ENCODE measurements at places on chromosomes 6 and 20. TPM values are rescaled to one million over a fixed set of nuclear protein-coding genes. Genes with fewer than 3 reads are reported as not detected.

The FOXQ1 gene
- total RNA-seq, result not detected

The SHLD1 gene
- total RNA-seq, result 1.9 TPM

The SERPINB1 gene
- 6.1 TPM for total RNA-seq

The FAM184A gene
- not detected for total RNA-seq

The PLA2G7 gene
- total RNA-seq, result not detected

The FAM83C gene
- total RNA-seq, result not detected

The DNAH8 gene
- under 0.01 TPM for total RNA-seq

The FAM83B gene
- under 0.01 TPM for total RNA-seq

The RNF39 gene
- total RNA-seq, result not detected

The POM121L2 gene
- not detected for total RNA-seq

The CDSN gene
- total RNA-seq, result not detected

DNA sequence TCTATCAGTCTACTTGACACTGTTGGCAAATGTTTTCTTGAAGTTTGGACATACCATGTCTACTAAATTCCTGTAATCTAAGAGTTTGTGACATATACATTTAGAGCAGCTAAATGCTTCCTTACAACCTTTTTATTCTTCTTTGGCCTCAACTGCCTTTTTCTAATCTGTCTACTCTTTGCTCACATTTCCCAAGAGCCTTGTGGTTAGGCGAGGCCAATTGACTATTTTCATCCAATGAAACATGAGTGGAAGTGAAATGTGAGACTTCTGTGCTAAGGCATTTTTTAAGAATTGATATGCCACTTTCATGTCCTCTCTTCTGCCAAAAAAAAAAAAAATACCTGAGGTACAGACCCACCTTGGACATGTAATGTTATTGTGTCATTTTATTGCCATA is 158.2 kb upstream of the MCHR2 start:
- DNase-seq, result no peak
- peaks cover 16% of the 10 kb centered on the region for H3K27me3 ChIP-seq
- no peaks in the 10 kb centered on the region for H3K4me1 ChIP-seq
- no peak overlapping the region for H3K4me3 ChIP-seq

- H3K27me3 ChIP-seq, result no peaks in the 10 kb centered on the region
- H3K27ac ChIP-seq, result no peak overlapping the region
- DNase-seq, result no peak
- H3K4me3 ChIP-seq, result no peak overlapping the region
- H3K36me3 ChIP-seq, result no peaks in the 10 kb centered on the region
Observed at GRCh38 chr6:27135087-27135657, 112.3 kb upstream of the PRSS16 start.

DNA sequence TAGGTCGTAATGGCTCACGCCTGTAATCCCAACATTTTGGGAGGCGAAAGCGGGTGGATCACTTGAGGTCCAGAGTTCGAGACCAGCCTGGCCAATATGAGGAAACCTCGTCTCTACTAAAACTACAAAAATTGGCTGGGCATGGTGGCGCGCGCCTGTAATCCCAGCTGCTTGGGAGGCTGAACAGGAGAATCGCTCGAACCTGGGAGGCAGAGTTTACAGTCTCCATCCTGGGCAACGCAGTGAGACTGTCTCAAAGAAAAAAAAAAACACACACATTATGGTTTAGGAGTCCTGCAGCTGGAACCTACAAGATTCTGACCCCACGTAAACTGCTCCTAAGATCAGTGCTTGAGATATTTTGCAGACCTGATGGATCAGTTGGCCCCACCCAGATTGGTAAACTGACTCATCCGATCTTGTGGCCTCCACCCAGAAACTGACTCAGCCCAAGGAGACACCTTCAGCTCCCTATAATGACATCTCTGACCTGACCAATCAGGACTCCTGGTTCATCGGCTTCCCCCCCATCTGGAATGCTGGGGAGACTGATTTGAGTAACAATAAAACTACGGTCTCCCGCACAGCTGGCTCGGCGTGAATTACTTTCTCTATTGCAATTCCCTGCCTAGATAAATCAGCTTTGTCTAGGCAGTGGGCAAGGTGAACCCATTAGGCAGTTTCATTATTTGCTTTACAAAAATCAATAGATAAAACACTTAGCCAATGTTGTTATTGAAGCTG is 96.2 kb upstream of the BTN3A2 start:
- H3K27ac ChIP-seq, result no peak overlapping the region
- no peak overlapping the region for H3K4me3 ChIP-seq
- no peaks in the 10 kb centered on the region for H3K27me3 ChIP-seq
- H3K4me1 ChIP-seq, result peaks cover 4% of the 10 kb centered on the region

DNA sequence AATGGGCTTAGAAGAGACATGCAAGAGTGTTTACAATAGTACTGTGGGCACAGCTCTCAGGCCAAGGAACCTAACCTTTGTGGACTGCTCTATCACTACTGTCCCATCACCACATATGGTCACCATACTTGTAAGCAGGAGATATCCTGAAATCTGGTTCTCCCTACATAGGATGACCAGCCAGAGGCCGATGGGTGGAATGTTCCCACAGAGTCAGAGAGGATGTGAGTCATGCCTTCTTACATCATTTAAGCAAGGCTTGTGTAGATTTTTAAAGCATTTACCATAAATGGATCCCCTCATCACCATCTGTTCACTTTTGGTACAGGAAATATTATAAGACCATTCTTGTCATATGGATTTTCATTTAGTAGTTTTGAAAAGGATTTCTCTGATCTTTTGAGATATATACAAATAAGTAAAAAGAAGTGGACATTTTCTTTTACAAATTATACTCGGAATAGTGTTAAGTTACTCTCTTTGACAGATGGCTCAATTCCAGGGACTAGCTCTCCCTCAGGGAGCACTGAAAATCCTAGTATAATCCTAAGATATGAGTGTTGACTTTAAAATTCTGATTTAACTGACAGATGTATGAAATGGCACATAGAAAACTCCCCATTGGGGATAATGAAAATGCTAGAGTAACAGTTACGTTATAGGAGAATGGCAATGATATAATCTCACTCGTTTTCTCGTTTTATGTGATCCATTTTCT is 6.6 kb downstream of the HTR1B start:
- no peaks in the 10 kb centered on the region for H3K36me3 ChIP-seq
- peaks cover 7% of the 10 kb centered on the region for H3K4me1 ChIP-seq
- H3K4me3 ChIP-seq, result no peak overlapping the region
- H3K27ac ChIP-seq, result peak overlapping the region; percentile 97
- H3K27me3 ChIP-seq, result no peaks in the 10 kb centered on the region

DNA sequence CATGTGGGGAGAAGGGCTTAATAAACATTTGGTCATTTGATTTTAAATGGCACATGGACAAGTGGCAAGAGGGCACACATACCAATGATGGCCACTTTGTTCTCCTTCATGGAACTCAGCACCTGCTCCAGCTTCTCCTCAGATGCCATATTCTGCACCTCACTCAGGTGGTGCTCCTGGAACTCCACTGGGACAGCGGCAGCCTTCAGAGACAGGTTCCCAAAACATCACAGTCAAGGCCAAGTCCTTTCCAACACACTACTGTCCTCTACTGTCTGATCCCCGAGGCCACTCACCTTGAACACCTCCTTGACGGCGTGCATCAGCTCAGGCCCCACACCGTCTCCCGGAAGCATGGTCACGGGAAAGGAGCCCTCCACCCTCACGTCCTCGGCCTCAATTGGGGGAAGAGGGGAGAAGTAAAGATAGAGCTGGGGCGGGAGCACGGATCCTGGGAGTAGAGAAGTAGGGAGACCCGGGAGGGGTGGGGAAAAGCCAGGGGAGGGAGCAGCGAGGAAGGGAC is 591 bp downstream of the IDH3B start:
- H3K36me3 ChIP-seq, result peaks cover 28% of the 10 kb centered on the region
- DNase-seq, result no peak
- peak overlapping the region; percentile 84 for H3K27ac ChIP-seq

- H3K36me3 ChIP-seq, result no peaks in the 10 kb centered on the region
- no peak overlapping the region for H3K27ac ChIP-seq
- no peaks in the 10 kb centered on the region for H3K27me3 ChIP-seq
- H3K4me3 ChIP-seq, result no peak overlapping the region
- H3K4me1 ChIP-seq, result no peaks in the 10 kb centered on the region
Observed at GRCh38 chr6:21102201-21102600, 491.4 kb upstream of the SOX4 start.

DNA sequence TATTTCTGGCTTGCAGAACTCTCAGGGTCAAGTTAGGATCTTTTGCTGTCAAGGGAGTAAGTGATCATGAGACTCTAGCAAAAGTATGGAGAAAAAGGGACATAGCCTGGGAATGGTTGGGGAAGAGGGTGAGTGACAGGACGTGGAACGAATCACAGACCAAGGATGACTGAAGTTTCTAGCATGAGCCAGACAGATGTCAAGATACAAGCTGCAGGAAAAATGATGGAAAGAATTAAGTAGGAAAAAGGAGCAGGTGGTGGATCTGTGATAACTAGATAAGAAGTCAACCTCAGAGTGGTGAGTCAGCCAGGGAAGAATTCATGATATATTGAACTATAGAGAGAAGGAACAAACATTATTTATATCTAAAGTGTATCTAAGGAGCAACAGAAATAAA is 159.8 kb upstream of the SYNDIG1 start:
- no peaks in the 10 kb centered on the region for H3K27me3 ChIP-seq
- no peak overlapping the region for H3K27ac ChIP-seq
- H3K4me1 ChIP-seq, result no peaks in the 10 kb centered on the region
- no peak overlapping the region for H3K4me3 ChIP-seq
- DNase-seq, result peak; percentile 3

- H3K27me3 ChIP-seq, result no peaks in the 10 kb centered on the region
- no peaks in the 10 kb centered on the region for H3K36me3 ChIP-seq
- no peak overlapping the region for H3K27ac ChIP-seq
- no peak overlapping the region for H3K4me3 ChIP-seq
Observed at GRCh38 chr6:134515986-134516385, 198.1 kb upstream of the SGK1 start.

- no peaks in the 10 kb centered on the region for H3K36me3 ChIP-seq
- no peak overlapping the region for H3K4me3 ChIP-seq
- H3K27ac ChIP-seq, result no peak overlapping the region
Observed at GRCh38 chr20:15113144-15113773, 775.8 kb upstream of the FLRT3 start.

GRCh38 chr6:167474725-167475124 is 149.8 kb downstream of the TTLL2 start:
- no peak for DNase-seq
- H3K4me3 ChIP-seq, result no peak overlapping the region
- no peaks in the 10 kb centered on the region for H3K4me1 ChIP-seq
- no peak overlapping the region for H3K27ac ChIP-seq
- H3K36me3 ChIP-seq, result no peaks in the 10 kb centered on the region

GRCh38 chr6:25695671-25696070 is 43.7 kb downstream of the SCGN start:
- H3K36me3 ChIP-seq, result no peaks in the 10 kb centered on the region
- H3K27ac ChIP-seq, result no peak overlapping the region
- no peak overlapping the region for H3K4me3 ChIP-seq

- H3K4me3 ChIP-seq, result no peak overlapping the region
- H3K36me3 ChIP-seq, result no peaks in the 10 kb centered on the region
- H3K4me1 ChIP-seq, result peaks cover 8% of the 10 kb centered on the region
- DNase-seq, result peak; percentile 29
- H3K27me3 ChIP-seq, result no peaks in the 10 kb centered on the region
Observed at GRCh38 chr6:73131706-73132105, 93.6 kb downstream of the KHDC1L start.

DNA sequence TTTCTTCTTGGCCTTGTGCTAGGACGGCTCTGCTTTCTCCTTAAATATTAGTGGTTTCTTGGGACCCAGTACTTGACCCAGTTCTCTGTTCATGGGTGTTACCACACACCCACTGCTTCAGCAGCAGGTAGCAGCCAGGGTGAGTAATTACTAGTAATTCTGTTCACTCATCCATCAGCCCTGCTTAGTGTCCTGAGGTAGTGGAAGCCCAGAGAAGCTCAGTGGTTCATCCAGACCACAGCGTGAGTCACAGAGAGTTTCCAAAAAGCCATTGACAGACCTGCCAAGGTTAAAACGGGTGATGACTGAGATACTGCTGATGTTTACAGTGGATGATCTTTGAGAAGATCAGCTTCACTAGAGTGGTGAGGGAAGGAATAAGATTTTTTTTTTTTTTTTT is 51.7 kb upstream of the HINT3 start:
- no peak overlapping the region for H3K27ac ChIP-seq
- no peak overlapping the region for H3K4me3 ChIP-seq
- peak; percentile 78 for DNase-seq

DNA sequence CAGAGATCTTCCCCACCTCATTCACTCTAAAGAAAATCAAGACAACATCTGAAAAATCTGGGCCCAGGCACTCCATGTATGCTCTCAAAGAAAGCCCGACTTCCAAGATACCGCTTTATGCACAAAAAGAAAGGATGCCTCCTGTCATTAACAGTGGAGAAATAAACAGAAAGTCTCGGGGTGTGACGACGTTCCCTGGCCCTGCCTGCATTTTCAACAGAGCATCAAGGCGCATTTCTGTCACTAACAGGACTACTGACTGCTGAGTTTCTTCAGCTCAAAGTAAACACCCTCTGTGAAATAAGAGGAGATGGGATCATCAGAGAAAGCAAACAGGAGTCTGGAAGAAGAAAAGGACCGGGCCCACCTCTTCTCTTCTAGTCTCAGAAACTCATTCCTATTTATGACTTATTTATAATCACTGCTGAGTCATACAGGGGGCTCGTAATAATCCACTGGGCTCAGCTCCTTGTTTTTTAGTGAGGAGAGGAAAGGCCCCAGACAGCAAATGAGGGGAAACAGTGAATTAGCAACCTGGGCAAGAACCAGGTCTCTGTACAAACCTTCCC is 99.7 kb downstream of the ZMYND8 start:
- peak; percentile 81 for DNase-seq
- peak overlapping the region; percentile 9 for H3K4me3 ChIP-seq
- H3K4me1 ChIP-seq, result peaks cover 16% of the 10 kb centered on the region
- peaks cover 18% of the 10 kb centered on the region for H3K36me3 ChIP-seq
- H3K27me3 ChIP-seq, result no peaks in the 10 kb centered on the region
- H3K27ac ChIP-seq, result peak overlapping the region; percentile 78
